ENCODE measurements at places on chromosomes 16 and 17.

DNA sequence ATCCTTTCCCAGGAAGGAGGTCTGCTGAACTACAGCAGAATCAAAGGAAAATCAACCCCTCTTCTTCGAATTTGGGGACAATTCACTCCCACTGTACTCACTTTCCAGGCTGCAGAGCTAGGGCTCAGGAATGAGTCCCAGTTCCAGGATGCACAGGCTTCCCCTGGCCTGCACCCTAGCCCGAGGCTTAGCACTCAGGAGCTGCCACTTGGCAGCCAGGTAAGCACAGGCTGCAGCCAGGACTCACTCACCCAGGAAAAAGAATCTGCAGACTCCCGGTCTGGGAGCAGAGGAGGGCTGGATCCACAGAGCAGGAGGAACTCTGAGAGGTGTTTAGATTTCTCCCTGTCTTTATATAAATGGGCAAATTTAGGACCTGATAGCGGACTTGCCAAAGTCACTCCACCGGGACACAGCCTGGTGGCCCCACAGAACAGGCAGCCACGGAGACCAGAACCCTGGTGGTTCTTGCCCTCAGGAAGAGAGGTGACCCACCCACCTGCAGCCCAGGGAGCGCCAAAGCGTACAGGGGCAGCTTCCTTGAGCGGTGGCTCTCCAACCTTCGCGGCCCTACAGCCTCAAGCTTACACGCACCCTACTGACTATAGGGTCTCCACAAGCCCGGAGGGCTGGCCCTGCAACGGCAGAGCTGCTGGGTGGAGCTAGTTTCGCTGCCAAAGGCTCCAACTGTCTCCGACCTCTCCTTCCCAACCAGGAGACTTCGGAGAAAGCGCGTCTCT, 4.8 kb downstream of the CBLN1 start:
- DNase-seq, result no peak

- no peak for DNase-seq
Observed at GRCh38 chr16:81311762-81312161, 3.0 kb upstream of the GAN start.

DNA sequence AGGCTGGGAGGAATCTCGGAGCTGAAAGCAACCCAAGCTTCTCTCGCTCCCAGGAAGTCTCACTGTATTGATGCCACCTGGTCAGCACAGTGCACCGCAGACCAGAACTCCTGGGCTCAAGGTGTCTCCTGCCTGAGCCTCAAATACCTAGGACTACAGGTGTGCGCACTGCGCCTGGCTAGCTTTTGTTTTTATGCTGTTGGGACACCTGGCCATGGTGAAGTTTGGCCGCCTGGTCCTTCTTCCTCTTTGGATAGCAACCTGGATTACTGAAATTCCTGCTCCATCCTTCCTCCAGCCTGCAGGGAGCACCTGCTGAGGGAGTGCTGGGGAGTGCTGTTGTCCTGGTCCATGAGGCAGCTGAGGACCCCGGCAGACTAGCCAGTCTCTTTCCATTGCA, 56.6 kb downstream of the COTL1 start:
- no peak for DNase-seq

DNA sequence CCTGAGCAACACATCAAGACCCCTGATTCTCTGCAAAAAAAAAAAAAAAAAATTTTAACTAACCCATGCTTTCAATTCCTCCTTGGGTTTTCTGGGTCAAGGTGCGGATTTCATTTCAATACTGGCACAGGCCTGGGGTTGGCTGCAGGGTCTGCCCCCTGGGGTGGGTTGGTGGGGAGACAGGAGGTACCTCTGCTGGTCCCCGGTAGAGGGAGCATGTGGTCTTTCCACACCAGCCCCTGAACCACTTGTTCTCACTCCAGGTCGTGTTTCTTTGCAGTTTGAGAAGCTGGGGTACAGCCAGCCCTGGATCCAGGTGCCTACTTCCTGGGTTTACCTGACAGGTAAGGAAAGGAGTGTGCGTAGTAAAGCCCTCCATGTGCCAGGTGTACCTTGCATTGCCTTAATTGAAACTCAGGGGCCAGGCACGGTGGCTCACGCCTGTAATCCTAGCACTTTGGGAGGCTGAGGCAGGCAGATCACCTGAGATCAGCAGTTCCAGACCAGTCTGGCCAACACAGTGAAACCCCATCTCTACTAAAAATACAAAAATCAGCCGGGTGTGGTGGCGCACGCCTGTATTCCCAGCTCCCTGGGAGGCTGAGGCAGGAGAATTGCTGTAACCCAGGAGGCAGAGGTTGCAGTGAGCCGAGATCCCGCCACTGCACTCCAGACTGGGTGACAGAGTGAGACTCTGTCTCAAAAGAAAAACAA, 21.8 kb downstream of the SDR42E2 start:
- no peak for DNase-seq

- no peak for DNase-seq
Observed at GRCh38 chr17:18039535-18040260, 490 bp downstream of the GID4 start.

GRCh38 chr16:66266436-66267291, 99.8 kb upstream of the CDH5 start:
- DNase-seq, result no peak

GRCh38 chr16:13153696-13154095, 252.3 kb downstream of the SHISA9 start:
- no peak for DNase-seq

DNA sequence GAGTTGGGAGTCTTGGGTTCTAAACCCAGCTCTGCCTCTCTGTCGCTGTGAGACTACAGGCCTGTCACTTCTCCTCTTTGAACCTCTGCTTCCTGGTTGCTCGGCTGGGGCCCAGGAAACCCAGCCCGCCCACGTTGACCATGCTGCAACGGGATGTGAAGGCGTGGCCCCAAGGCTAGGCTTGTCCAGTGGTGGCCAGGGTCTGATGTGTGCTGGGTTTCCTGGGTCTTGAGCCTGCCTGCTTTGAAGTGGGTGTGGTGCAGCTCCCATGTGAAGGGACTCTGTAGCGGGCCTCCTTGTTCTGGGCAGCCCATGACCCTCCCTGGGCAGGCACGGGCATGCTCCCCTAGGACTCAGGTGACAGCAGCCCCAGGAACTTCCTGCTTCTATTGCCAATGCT, 82.3 kb downstream of the SDR42E1 start:
- DNase-seq, result no peak

DNA sequence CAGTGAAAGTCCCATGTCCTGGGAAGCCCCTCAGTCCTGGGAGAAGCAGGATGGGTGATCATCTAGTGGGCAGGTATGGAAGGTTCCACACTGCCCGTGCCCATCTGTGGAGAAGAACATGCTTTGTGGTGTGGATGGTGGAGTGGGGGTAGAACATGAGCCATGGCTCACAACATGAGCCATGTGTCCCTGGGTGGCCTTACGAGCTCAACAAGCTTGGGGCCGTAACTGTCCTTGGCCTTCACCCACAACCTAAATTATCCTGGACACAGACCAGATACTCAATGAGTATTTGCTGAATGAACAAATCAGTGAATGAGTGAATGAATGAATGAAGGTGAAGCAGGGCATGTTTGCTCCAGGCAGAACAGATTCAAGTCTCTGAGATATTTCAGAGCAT, 13.5 kb downstream of the SOX8 start:
- DNase-seq, result no peak

GRCh38 chr16:23254338-23254737, 47.8 kb upstream of the SCNN1B start:
- no peak for DNase-seq

Measured in stimulated activated CD8-positive, alpha-beta memory T cell treated with anti-CD3 and anti-CD28 coated beads, Interleukin-4, amount 100 ng/mL, for 4 hours (primary cell).